ENCODE measurements at places on chromosomes 11 and 22.
A peak's percentile ranks its signal among the peaks of the same experiment; 100 is the strongest.

- DNase-seq, result peak; percentile 53
Observed at GRCh38 chr11:123056835-123057491, 5.0 kb downstream of the HSPA8 start.

GRCh38 chr11:67057205-67057672, 592 bp downstream of the RHOD start:
- DNase-seq, result peak; percentile 74

DNA sequence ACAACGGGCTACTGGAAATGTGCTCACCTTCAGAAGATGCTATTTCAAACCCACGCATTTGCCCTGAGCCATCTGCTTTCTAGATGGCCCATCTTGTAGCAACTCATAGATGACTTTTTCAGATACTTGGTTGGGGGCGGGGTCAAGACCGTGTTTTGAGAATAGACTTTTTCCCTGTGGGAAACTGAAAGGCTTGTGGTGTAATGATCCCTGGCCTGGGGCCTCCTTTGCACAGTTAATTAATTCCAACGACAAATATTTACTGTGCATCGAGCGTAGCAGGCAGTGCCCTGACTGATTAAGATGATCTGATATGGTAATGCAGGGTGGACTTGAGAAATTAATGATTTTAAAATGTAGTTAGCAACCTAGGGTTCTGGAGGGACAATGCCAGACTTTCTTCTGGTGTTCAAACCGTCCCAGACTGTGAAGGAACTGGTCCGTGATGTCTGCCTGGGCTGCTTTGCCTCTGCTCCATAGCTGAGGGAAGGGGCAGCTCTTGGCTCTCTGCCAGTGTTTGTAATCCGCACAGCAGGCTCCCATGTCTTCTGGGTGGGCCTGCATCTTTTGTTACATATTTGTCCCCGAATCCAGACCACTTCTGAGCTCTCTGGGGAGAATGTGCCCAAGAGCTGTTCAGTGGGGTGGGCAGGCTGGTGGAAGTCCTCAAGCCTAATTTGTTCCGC, 84.8 kb downstream of the ADAMTS15 start:
- no peak for DNase-seq

DNA sequence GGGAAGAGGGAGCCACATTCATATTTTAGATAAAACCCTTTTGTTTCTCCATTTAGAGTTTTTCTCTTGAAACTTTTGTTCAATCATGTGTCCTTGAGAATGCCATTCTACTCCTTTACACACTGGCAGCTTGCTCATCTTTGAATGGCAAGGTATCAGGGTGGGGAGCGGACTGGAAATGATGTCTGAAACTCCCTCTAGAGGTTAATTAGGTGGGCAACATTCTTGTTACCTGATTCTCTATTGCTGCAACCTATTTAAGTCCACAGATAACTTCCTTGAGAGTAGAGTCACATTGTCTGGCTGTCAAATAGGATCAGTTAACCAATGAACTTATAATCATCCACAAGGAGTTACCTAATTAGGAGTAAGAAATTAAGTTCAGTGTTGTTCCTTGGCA, 533.6 kb upstream of the API5 start:
- DNase-seq, result peak; percentile 3

GRCh38 chr11:83437939-83438338, 151.8 kb upstream of the CCDC90B start:
- peak; percentile 80 for DNase-seq

- DNase-seq, result no peak
Observed at GRCh38 chr22:45185718-45186514, 22.2 kb downstream of the NUP50 start.
